ENCODE measurements at places on chromosomes 2 and 18.

DNA sequence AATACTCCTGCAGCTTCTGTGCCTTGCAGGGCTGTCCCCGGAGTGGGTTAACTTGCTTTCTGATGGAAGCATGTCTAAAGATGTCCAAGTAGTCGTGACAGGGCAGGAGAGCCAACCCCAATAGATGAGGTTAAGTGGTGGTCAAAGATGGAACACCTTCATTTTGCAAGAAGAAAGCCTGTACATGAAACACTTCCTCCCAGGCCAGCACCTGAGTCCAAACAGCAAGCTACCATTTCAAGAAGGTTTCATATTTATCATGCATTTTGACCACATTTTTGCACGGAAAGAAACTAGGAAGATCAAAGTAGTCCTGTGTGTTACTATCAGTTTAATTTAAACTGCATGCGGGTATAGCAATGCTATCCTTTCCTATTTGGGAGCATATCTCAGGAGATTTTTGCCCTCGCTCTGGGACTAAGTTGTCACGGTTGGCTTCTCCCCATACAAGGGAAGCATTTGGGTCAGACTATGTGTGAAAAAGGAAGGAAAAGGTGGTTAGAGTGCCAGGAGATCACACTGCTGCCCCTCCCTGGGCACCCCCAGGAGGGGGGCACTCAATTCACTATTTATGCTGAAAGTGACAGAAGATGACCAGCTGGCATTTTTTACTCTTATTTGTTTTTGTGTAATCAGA is 187.6 kb downstream of the ZNF521 start:
- DNase-seq, result no peak

- DNase-seq, result peak; percentile 25
Measured at GRCh38 chr2:164792316-164793170, 49.1 kb downstream of the COBLL1 start.

DNA sequence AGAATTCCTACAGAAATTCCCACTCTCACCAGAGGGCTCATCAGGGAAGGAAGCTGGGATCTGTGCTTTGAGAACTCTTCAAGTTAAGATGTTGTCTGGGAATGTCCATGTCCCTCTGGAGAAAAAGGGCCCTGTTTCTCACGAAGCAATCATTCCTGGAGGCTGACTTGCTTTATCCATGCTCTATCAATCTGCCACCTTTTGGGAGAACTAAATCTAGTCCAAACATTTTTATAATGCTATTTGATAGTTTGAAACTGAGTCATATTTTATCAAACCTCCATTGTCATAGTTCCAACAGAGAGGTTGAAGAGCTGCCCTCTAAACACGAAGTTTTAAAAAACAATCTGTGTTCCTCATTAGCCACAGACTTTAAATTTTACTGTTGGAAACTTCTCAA is 219.2 kb downstream of the MTX2 start:
- peak; percentile 53 for DNase-seq

- DNase-seq, result no peak
Measured at GRCh38 chr2:99689145-99689742, 199.4 kb upstream of the REV1 start.

- DNase-seq, result no peak
Measured at GRCh38 chr2:43405829-43406228, 179.4 kb upstream of the ZFP36L2 start.

DNA sequence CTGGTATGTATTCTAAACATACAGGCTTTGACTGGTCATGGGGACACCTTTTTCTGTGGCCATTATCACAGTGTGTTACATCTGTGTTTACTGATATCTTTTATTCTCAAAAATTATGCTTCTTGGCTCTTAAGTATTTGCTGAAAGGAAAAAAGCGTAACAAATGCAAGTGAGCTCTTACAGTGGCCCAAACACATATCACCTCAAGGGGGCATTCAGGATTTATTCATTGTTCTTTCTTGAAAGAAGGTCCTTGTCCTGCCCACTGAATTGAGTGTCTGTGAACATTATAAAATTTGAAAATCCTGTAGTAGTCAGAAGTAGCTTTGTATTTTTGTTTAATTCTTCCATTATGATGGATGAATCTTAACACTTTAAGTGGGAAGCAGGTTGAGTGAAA is 454.5 kb downstream of the XIRP2 start:
- no peak for DNase-seq

DNA sequence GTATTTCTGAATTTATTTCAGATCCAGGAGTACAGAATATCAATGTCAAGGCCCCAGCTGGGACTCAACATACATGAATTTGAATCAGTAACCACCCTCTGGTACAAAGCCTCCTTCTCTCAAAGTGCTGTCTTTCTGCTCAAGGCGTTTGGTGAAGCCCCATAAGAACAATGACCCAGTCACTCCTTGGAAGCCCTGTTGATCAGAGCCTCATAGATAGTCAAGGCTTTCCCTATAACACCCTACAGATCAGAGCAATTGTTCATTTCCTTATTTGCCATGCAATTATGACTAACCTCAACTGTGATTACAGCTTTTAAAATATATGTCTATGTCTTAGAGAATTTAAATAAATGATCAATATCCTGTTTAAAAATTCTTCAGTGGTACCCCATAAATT is 159.1 kb upstream of the CREB1 start:
- no peak for DNase-seq

- DNase-seq, result no peak
Measured at GRCh38 chr2:175854665-175855064, 147.4 kb downstream of the LNPK start.

DNA sequence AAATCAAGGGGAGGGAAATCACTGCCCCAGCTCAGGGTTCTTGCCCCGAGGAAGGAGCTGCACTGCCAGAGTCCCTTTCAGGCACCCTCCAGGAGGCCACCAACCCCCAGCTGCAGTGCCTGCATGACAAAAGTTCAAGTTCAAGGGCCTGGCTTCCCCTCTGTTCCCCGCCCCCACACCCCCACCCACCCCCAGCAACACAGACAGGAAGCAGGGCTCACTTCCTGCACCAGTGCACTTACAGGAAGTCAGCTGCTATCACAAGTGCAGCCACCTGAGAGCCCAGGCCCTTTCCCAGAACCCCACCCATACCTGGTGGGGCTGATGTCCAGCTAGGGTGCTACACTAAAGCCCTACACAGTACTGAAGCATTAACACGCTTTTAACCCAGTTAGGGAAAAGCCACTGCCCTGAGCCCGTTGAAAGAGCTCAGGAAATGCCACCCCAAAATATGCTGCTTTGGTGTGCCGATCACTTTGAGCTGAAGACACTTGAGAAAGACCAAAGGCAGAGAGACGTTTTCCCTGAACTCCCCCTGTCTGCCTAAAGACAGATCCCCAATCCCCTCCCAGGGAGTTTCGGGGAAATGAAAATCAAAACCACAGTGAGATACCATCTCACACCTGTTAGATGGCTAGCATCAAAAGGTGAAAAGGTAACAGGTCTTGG is 109.9 kb upstream of the CAB39 start:
- DNase-seq, result no peak

GRCh38 chr2:206202446-206202845 is 42.8 kb downstream of the EEF1B2 start:
- DNase-seq, result no peak

DNA sequence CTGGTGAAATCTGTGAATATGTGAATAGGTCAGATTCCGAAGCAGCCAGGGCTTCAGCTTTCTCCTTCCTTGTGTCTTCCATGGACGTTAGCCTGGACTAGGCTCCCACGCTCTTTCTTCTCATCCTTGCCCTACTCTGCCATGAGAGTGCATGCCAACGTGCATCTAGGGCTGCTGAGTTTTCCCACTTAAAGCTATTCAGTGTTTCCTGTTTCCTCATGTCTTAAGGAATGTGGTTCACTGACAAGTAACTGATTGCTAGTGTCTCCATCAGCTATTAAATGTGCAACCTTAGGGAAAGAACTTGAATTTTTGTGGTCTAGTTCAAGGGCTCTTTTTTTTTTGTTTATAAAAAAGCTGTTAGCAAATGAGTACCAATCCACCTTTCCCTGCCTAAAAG is 642.3 kb upstream of the LINC00305 start:
- DNase-seq, result no peak

GRCh38 chr2:10163498-10164486 is 41.3 kb downstream of the RRM2 start:
- peak; percentile 34 for DNase-seq

DNA sequence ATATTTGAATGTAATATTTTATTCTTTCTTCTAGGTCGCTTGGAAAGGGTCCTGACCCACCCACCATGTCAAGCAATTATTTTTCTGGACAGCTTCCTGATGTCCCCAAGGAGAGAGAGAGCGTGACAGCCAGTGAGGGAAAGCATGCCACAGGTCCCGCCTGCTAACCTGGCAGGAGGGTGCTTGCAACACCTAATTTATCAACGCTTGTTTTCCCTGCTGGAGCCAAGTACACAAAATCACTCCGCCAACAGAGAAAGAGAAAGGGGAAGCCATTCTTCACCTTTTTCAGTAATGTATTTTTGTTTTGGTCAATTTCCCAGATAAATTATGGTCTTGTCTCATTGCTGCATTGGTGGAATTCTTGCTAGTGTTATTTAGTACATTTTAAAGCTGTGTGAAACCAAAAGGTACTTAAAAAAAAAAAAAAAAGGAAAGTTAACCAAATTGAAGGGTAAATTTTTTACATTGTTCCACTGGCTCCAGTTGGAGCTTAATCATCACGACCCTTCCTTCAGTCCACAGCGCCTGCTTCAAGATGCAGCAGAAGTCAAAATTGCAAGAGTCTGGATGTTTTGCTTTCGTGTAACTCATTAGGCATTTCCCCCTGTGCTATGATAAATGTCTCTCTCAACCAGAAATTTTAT is 88.5 kb upstream of the COPS8 start:
- no peak for DNase-seq

- DNase-seq, result no peak
Measured at GRCh38 chr2:793236-793635, 116.0 kb upstream of the TMEM18 start.

- no peak for DNase-seq
Measured at GRCh38 chr18:55228191-55228590, 268.9 kb upstream of the CCDC68 start.

DNA sequence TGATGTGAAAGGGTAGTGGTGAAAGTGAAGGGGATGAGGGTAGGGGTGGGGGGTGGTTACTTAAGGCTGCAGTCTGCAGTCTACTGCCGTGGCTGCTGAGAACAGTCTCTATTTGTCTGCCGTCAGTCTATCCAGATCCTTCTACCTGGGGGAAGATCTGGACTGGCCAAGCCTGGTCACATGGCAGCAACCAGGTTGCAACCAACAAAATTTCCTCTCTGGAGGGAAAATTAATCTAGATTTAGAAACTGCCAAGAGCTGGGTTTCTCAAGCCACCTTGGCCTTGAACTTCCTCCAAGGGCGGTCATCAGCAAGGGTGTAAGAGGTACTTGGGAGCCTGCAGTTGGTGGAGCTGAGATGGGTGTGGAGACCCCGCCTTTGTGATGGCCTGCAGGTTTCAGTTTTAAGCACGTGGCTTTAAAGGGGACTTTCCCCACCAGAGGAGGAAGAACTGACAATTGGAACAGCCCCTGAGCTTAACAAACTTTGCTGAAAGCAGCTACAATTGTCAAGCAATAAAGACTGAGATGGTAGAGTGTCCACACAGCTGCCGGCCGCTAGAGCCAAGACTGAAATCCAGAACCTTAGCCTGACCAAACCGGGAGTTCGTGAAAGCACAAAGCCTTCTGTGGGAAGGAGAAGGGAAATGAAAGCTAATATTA is 31.4 kb upstream of the KCMF1 start:
- DNase-seq, result no peak

DNA sequence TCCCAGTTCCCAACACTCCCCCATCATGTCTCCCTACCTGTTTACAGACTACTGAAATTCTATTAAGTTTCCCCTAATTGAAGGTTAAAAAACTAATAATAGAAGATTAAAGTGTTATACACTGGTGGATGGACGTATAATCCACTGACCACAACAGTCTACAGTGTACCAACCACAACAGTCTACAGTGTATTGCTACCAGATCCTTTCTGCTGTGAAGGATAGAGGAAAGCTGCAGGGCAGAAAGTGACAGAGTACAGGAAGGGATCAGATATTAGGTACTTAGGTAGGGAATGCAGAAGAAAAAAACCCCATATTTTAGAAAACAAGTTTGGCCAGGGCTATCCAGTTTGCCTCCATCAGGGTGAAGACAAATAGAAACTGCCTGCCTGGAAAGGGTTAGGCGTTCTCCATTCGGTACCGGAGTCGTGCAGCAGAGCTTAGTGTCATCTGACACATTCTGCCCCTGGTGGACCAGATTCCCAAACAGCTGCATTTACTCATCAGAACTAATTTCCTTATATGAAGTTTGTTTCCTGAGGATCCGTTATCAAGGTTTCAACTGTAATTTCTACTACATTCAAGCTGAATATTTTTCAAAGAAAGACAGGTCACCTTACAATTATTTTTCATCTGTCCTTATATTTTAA is 49.9 kb downstream of the KLF7 start:
- no peak for DNase-seq

- DNase-seq, result peak; percentile 72
Measured at GRCh38 chr2:164841719-164842623, at the start of gene COBLL1. COBLL1 (minus strand) TSS chr2:164841823; CDS start chr2:164841196, 627 bp downstream.

- DNase-seq, result peak; percentile 65
Measured at GRCh38 chr2:101419096-101419663, 31.9 kb upstream of the CREG2 start.

- DNase-seq, result peak; percentile 6
Measured at GRCh38 chr18:28281400-28281799, 104.5 kb upstream of the CDH2 start.

GRCh38 chr18:33583901-33584300 is 5.9 kb downstream of the ASXL3 start:
- no peak for DNase-seq

GRCh38 chr2:159840616-159841015 is 42.6 kb upstream of the CD302 start:
- DNase-seq, result no peak

DNA sequence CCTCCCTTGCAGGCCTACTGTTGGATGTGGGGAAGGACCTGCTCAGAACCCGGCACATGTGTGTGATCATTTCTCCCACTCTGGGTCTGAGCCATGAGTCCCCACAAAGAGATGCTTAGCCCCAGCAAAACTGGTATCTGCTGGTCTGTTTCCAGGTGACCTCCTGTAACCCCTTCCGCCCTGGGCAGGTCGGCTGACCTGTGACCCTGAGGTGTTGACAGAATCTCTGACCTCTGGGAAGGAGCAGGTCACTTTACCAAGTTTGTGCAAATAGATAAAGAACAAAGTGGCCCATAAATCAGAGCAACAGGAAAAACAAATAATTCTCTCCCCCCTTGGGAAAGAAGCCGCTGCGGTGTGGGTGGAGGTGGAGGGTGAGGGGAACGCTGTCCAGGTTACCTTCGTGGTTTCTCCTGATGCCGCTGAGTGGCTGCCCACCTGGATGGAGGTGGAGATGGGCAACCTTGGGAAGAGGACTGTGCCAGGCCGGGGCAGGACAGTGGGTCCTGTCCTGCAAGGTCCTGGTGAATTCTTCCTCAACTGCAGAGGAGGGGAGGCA is 174.0 kb upstream of the MYCN start:
- no peak for DNase-seq

DNA sequence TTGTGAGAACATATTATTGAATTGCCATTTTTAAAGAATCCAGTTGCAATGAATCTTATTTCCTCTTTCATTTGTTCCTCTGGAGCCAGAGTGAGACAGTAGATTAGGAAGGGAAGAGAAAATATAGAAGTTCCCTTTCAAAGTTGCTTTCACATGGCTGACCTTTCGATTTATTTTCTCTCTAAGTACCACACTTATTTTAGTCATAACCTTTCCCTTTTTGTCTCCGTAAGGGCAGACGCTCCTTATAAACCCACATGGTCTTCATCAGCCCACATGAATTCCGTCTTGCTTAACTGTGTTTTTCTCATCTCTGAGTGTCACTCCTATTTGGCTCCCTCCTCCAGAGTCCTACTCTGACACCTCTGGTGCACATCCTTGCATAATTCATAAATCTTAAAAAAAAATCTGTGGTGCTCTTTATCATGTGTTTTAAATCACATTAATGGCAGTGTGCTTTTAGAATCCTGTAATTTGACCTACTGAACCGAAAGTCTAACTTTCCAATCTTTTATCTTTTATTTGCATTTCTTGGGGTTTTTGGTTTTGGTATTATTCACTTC is 38.5 kb upstream of the ZNF396 start:
- peak; percentile 20 for DNase-seq
